8988T (cell line): ENCODE measurements at places on chromosomes 5 and 9.
A peak's percentile ranks its signal among the peaks of the same experiment; 100 is the strongest.

- DNase-seq, result no peak
Observed at GRCh38 chr5:53825016-53825415, 264.6 kb downstream of the NDUFS4 start.

GRCh38 chr5:56175488-56175887 is 57.6 kb downstream of the ANKRD55 start:
- DNase-seq, result no peak

GRCh38 chr9:87710443-87710842 is 15.5 kb upstream of the CTSL start:
- no peak for DNase-seq

DNA sequence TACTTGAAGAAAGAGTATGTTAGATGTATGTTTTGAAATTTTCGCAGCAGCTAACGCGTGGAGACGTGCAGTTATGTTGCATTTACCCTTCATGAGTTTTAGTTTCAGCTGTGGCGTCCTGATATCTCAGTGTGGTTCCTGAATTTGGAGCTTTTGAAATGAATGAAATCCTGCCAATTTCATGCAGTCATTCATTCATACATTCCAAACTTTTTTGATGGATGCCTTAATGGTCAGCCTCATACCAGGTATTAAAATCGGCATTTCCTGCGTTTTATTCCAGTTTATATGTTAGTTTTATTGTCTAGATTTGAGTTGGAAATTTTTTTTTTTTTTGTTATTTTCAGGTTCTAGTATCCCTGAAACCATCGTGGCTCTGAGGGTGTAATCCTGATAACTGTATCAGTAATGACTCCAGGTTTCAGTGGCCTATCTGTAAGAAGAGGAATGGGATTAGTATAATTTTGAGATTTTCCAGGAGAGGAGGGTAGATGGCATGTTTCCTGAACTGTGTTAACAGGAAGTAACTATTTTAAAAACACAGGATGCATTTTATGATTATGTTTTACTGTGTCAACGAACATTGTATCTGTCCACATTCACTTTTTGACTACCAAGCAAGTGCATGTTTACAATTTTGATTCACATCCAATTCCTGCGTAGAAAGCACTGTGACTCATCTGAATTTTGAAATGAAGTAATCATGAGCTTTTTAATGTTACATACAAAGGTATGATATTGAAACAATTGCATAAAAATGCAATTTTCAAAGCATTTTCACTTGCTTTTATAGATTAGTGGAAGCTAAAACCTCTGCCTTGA is 1.0 kb downstream of the FOCAD start:
- DNase-seq, result no peak

- DNase-seq, result no peak
Observed at GRCh38 chr9:34759432-34760134, 49.6 kb upstream of the CCL21 start.

DNA sequence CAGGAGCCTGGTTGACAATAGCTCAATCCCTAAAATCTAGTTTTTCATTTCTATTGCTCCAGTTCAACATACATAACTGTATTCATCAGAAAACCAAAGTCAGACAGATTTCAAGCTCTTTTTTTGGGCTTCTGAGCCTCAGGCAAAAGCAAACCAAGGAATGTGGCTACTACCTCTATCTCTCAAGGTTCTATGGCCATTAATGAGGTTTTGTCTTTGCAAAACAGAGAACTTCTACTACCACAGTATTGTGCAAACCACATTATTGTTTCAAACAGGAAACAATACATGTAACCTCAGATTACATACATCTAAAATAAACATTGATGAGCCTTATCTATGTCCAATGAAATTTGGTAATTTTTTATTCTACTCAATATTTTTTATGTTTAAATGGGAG is 35.5 kb upstream of the FTMT start:
- no peak for DNase-seq

- no peak for DNase-seq
Observed at GRCh38 chr9:83410701-83411100, 127.5 kb downstream of the FRMD3 start.

- no peak for DNase-seq
Observed at GRCh38 chr9:77495834-77496671, 152.1 kb downstream of the GNA14 start.

DNA sequence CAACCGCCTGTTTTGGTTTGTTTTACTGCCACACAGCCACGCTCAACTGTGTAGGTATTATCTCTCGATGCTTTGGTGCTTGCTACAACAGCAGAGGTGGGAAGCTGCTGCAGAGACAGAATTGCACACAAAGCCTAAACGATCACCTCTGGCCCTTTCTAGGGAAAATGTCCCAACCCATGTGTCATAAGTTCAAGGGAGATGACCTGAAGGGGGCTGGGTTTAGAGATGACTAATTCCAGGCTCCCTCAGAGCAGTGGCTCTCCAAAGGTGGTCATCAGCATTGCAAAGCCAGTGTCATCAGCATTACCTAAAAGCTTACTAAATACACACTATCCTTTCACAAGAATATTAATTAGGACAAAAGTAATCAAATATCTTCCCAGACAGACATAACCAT is 10.9 kb downstream of the ZNF622 start:
- no peak for DNase-seq

GRCh38 chr9:135561391-135562234 is at the start of gene PAEP:
Gene PAEP (plus strand): TSS chr9:135561756.
- no peak for DNase-seq

- peak; percentile 71 for DNase-seq
Observed at GRCh38 chr9:131733541-131734061, 6.3 kb downstream of the RAPGEF1 start.

GRCh38 chr5:44536650-44537260 is 147.5 kb upstream of the FGF10 start:
- DNase-seq, result no peak

GRCh38 chr5:179297486-179298180 is 47.6 kb downstream of the ADAMTS2 start:
- DNase-seq, result no peak

- DNase-seq, result no peak
Observed at GRCh38 chr9:121841771-121842611, 190.6 kb downstream of the DAB2IP start.

DNA sequence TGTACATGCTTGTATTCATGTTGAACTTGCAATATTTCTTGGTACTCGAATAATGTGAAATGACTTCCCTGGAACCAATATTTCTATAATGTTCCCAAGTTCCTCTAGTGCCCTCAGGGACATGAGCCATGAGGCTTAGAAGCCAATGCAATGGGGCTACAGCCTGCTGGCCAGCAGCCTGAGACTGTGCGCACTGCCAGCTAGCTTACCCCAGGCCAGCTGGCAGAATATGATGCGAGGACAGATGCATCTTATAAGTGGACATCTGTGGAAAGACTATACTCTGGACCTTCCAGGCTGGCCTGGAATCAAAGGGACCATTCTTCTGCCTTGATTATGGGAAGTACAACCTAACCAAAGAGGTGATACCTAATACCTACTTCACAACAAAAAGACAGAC is 1862.0 kb upstream of the ACO1 start:
- no peak for DNase-seq

DNA sequence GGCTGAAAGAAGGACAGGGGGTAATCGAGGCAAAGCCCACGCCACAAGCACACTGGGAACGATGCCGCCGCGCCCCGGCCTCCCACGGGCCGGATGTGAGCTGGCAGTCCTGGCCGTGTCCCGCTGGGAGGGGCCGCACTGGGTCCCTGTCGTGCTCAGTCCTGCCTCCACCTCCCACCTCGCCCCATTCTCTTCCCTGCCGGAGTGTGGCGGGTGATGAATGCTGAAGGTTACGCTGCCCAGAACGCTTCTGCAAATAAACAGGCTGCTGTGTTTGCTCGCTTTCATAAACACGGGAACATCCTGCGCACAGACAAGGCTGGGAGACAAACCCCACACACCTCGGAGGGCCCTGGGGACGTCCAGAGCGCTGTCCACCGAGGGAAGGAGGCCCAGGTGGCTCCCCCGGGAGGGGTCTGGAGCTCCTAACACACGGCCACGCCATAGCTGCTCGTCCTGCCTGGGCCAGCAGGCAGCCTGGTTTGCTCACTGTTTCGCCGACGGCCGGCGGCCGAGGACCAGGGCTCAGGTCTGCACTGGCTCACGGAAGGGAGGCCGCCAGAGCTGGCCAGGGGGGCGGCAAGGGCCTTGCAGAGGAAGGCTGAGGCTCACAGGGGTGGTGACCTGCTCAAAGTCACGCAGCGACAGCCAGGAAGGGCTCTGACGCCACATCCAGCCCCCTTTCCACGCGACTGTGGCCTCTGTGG is 2.3 kb downstream of the DNLZ start:
- no peak for DNase-seq

DNA sequence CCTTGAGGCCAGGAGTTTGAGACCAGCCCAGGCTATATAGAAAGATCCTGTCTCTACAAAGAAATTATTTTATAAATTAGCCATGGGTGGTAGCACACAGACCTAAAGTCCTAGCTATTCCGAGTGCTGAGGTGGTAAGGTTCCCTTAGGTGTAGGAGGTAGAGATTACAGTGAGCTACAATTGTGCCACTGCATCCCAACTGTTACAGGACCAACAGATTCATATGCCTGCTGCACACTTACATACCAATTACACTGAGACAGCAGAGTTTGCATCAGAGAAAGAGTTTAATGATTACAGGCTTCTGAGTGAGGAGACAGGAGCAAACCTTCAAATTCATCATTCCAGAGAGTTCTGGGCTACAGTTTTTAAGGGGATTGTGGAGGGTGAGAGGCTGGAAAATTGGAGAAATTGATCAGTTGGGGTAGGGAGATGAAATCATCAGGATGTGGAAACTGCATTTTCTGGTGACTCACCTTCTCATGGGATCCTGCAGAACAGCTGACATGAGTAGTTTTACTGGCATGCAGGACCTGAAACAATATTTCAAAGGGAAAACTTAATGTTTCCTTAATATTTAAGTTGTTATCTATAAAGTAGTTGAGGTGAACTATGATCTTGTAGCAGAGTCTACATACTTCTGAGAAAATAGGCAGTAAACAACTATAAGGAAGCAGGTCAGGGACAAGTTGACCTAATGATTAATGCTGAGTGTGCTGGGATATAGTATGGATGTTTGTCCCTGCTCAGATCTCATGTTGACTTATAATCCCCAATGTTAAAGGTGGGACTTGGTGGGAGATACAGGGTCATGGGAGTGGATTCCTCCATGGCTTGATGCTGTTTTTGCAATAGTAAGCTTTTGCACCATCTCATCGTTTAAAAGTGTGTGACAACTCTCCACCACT is 54.7 kb downstream of the ANXA2R start:
- DNase-seq, result no peak

GRCh38 chr5:38426490-38426889 is 130.0 kb downstream of the LIFR start:
- no peak for DNase-seq

DNA sequence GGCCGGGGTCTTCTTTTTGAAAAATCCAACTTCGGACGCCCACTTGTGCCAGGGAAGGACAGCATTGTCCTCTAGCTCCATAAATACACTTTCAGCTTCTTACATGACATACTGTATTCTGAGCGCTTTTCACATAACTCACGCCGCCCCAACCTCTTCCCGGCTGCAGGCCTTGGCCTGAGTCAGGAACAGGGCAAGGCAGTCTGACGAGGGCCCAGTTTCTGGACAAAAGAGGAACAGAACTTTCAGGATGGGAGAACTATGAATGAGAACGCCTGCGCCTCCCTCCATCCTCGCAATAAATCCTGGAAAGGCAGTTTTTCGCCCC is 650 bp downstream of the DCTN4 start:
- DNase-seq, result no peak

GRCh38 chr5:81021951-81022687 is 62.0 kb downstream of the RASGRF2 start:
- DNase-seq, result no peak

DNA sequence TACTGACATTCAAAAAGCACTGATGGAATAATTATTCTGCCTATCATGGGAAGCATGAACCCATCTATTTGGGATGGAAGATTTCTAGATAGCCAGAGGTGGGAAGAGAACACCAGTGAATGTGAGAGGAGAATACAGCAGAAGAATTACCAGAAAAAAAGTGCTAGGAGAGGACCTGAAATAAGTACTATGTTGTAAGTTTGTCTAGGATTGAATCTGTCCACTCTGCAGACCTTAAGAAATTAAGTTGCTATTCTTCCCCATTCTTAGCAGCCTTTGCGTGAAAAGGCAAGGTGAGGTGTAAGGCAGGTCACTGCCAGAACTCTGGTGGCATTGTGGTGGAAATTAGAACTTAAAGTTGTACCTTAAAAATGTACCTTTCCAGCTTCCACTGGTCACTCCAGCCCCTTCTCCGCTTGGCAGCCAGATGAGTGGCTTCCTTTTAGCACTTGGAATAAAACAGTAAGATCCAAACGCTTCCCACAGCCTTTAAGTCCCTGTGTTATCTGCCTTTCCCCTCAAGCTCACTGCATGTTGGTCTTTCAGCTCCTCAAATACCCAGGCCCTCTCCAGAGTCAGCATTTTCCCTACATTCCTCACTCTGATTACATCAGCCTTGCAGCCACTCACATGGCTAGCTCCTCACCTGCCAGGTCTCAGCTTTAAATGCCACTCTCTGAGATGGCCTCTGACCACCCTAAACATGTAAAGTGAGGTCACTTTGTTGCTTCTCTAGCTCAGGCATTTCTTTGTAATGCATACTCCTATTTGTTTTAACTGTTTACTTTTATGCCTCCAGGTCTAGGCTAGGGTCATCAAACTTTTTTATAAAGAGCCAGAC is 253.0 kb downstream of the EPB41L4A start:
- DNase-seq, result no peak

- no peak for DNase-seq
Observed at GRCh38 chr9:127589955-127590370, 22.1 kb upstream of the STXBP1 start.

- no peak for DNase-seq
Observed at GRCh38 chr9:20941174-20941690, 90.2 kb downstream of the HACD4 start.

DNA sequence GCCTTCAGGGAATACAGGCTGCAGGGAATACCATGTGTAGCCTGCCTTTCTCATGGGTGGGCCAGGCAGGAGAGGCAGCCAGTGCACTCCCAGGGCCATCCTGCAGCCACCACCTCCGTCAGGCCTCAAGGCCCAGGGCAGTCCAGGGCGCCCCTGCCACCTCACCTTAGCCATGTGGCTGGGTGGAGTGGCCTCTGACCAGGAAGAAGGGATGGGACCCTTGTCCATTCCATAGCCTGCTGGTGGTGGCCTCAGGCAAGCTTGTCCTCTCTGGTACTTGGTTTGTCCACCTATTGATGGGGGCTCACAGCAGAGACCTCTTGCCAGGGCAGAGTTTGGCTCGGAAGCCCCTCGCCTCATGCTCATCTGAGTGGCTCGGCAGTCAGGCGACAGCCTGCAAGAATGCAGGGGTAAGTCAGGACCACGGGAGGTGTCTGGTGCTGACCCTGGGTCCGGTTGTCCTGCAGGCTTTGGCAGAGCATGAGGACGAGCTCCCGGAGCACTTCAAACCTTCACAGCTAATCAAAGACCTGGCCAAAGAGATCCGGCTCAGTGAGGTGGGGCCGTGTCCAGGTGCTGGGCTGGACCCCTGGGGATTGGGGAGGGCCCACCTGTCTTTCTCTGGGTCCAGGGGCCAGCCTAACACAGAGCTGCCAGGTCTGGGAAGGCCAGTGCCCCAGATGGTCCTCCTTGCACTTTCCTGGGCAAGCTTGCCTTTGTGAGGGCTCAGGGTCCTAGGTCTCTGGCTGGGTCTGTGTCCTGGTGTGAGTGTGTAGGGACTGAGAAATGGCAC is 82.9 kb downstream of the PHF2 start:
- no peak for DNase-seq
